Left lung (tissue), 14 donors: ENCODE measurements at places on chromosomes 4 and X.

DNA sequence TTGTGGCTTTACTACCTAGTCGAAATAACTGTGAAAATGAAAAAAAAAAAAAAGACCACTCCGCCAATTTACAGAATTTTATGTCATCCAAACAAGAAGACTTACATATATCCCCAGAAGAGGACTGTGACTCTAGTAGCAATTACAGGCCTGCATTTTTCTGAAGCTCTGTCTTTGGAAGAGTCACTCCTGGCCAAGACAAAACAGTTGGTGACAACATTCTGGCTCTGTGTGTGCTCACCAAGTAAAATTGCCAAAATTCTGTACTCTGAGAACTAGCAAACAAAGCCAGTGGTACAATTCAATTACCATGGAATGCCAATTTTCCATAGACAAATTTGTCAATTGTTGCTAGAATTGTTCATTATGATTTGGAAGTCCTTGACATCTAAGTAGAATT, 311.1 kb downstream of the PDGFC start:
- no peak for DNase-seq

DNA sequence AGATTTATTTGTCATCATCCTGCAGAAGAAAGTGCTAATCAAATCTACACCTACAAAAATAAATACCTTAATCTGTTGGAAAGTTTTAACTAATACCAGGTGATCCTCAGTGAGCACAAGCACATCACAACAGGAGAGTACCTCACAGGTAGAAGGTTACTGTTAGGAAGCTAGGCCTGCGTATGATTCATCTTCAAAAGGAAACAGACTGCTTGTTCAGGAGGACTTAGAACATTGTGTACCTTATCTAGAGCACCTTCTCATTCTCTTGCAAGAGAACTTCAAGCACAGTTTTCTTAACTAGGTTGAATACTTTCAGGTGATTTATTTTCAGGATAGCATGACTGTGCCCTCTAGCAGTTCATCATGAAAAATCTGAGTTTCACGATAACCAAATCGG, 54.2 kb downstream of the MND1 start:
- no peak for DNase-seq

GRCh38 chr4:75048208-75048879, 115.4 kb downstream of the PARM1 start:
- no peak for DNase-seq

GRCh38 chr4:41533680-41534079, 4.3 kb upstream of the LIMCH1 start:
- DNase-seq, result no peak

DNA sequence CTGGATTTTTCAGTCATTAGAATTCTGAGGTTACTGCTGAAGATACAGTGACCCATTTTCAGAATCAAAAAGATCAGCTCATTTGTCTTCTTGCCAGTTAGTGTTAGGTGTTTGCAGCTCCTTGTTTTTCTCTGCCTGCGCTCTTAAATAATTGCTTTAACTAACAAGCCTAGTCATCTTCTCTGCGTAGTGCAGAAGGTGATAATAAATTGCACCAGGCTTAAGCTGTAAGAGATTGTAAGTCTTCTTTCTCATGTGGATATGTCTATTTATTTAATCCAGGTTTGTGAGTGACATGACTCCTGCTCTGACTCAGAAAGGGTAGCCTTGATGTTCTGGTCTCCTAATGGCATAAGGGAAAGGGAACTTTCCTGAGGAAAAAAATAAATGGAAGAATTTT, 167.2 kb downstream of the CEP135 start:
- no peak for DNase-seq

DNA sequence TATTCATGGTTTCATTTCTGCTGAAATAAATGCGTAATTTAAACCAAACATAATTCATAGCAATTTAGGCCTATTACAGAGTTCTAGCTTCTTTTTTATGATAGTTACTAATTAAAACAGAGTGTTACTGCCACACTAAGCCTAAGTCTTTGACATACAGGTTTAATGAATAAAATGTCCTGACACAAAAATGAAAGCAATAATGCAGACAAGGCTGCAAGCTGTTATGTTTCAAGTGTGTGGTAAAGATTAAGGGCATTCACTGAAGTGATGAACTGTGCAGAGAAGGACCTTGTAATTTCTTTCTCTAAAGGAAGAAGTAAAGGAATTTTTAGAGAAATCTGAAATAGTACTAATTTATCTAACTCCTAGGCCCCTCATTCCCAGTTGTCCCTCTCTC, 2.9 kb downstream of the NDNF start:
- DNase-seq, result no peak

DNA sequence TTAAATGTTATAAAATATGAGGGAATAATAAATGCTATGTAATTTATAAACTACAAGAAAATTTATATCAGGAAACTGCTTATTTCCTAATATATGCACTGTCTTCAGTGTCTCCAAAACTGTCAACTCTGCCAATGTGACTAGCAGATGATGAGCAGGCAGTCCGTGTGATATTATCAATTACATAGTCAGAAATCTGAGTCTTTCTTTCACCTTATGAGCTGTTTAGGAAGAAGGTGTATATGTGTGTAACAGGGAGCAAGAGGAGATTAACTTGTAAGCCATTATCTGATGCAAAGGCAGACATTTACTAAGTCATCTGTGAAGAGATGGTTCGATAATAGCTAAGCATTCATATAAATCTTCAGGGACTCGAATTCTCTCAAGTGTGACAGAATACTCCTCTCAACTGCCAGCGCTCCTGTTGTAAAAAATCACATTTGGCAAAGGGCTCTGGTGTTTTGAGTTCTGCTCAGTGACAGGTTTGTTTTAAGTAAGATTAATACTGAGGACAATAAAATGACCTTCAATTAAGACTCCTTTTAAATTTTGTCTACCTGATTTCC, 79.7 kb downstream of the SNCA start:
- DNase-seq, result no peak

- DNase-seq, result no peak
Measured at GRCh38 chr4:146462251-146462650, 59.5 kb downstream of the SLC10A7 start.

DNA sequence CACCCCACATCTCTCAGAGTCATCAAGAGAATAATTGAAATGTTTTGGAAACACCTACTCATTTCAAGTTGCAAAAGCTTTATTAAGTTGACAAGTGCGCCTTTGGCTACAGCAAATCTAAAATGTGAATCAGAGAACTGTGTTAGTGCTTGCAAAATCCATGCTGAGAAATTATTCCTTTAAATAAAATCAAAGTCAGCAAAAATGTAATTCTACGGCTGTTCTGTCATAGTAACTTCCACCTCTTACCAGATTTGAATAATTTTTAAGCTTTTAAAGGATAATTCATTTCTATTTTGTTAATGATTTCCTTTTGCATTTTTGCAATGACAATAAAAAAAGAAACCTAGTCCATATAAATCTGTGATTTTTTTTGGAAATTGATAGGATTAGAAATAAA, 1779.1 kb downstream of the STIM2 start:
- DNase-seq, result no peak

- DNase-seq, result no peak
Measured at GRCh38 chr4:81673961-81674360, 202.3 kb upstream of the RASGEF1B start.

DNA sequence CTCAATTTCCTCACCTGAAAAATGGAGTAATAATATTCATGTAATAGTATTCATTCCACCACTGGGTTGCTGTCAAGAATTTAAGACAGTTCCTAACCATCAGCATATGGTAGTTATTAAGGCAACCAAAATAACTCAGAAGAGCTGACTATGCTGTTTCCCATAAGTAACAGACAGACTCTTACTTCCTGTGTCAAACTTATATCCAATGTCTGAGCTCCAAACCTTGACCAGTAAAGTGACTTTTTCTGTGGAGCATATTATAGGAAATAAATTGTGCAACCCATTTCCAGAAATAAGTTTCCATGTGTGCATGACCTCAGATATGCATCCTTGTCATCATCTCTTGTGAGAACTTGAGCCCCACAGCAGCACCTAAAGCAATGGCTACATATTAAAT, 78.8 kb downstream of the HADH start:
- no peak for DNase-seq

DNA sequence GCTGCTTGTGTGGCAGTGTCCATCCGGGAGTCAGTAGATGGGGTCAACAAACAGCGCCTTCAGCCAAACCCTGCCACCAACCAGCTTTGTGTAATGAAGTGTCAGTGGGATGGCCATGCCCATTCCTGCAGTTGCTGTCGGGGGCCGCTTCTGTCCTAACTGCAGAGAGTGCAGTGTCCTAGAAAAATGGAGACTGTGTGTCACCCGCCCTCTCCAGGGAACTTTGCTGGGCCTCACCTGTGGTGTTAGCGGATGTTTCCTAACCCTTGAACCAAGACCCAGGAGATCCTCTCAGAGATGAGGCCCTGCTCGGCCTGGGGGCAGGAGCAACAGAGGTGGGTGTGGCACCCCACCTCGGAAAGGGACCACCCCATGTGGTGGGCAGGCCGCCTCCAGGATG, 35.3 kb upstream of the HGFAC start:
- no peak for DNase-seq

GRCh38 chr4:150769845-150770244, 187.9 kb downstream of the MAB21L2 start:
- no peak for DNase-seq

GRCh38 chr4:89509708-89510281, 202.2 kb upstream of the GPRIN3 start:
- DNase-seq, result no peak

- DNase-seq, result no peak
Measured at GRCh38 chrX:101745046-101745445, 85.4 kb upstream of the ARMCX2 start.

GRCh38 chr4:19010761-19011160, 989.2 kb upstream of the LCORL start:
- no peak for DNase-seq

DNA sequence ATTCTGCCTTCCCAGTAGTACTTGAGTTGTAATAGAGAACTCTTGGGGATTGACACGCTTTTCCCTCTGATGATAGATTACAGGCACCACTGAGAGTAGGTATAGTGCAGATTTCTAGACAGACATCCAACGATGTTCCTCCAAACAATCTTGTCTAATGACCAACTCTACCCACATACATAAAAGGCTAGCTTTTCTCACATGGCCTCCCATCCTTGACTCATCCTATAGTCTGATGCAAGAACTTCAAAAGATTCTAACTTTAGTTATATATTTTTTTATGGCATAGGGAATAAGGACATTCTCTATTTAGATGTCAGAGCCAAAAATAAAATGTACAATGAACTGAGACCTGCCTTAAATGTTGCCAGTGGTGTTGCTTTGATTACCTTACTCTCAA, 60.9 kb downstream of the GLRA2 start:
- no peak for DNase-seq

DNA sequence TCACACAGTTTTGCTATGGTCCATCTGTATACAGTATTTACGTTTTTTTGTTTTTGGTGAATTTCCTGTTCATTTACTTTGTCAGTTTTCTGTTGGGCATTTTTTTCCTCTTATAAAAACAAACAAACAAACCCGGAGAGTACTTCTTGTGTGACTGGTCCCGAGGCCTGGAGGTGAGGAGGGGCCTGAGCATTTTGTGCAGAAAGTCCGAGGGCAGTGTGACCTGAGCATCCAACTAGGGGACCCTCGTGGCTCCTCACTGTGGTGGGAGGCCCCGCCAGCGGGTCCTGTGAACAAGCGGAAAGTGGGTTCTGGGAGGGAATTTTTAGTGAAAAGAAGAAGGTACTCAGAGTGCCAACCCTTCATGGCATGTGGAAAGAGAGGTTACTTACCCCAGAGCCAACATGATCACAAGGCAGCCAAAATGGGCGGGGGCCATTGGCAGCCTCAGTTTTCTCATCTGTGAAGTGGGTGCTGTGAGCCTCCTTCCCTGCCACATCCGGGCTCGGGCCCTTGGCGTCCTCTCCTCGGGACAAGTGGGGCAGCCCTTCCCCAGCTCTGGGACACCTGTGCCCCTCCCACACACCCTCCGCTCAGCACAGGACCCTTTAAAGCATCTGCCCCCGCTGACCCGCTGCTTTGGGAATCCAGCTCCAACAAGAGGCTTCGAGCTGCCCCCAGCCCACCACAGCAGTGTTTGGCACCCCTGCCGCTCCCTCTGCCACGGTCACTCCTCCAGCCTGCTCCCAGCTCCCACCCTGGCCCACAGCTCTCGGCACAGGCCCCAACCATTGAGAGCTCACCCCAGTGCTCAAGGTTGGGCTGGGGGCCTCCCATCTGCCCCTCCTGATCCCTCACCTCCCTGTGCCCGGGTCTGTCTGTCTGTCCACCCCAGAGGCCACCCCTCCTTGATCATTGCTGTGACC, 22.8 kb upstream of the GPR78 start:
- no peak for DNase-seq

DNA sequence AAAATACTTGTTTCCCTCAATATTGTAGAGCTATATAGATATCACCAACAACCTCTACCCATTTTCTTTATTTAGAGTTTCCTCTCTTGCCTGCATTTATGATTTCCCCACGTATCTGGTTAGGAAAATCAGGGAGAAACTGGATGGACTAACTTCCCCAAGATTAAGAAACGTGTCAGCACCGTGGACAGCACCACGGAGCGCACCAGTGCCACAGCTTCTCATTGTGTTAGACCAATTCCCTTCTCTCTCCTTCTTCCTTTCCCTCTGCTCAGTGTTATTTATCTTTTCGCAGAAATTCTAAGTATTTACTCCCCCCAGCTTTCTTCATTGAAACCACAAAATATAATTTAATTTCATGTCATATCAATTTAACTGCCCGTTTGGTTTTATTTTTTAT, 568.6 kb upstream of the BOD1L1 start:
- peak; percentile 71 for DNase-seq

DNA sequence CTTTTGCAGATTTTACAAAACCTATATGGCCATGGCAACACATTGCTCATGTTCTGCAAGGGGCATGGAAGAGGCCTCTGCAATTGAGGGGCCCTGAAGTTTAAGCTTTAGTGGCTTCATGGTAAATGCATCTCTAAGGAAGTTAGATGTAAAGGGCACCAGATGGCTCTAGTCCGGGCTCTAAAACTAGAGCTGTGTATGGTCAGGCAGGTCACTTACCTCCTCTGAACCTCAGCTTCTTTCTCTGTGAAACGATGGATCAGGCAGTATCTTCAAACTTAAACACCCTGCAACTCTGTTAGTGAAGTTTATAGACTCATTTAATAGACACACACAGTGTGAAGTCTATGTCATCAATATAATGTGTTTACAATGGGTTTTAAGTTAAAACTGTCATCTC, 10.0 kb downstream of the MAGEB17 start:
- DNase-seq, result no peak

- DNase-seq, result peak; percentile 86
Measured at GRCh38 chrX:323721-324628, 5.4 kb upstream of the GTPBP6 start.

DNA sequence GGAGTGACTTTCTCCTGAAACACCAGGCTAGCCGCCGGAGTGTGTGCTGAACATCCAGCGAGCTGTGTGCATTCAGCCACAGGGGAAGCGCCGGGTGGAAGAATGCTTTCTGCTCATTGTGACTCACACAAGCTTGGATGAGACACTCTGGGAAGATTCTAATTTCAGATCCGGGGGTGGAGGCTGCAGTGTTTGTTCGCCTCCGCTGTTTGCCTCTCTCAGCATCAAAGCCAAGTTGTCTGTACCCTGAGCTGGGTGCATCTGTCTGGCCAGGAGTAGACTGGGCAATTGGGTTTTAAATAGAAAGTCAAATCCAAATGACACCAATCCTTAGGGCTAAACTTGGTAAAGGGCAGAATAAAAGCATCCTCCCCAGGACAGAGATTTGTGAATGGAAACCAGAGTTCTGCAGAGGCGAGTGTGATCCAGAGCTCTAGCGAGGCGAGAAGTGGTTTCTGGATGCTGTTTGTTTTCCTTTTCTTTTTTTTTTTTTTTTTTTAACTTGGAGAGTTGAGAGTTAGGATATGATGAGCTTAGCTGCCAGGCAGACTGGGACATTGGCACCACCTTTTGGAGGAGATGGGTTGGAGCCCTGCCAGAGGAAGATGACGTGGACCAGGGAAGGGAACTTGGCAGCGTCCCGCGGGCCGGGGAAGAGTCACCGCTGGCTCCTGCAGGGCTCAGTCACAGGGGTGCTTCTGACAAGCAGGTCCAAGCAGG, 196.0 kb upstream of the PSAPL1 start:
- DNase-seq, result peak; percentile 49
